ENCODE measurements at places on chromosomes 6 and 20.

DNA sequence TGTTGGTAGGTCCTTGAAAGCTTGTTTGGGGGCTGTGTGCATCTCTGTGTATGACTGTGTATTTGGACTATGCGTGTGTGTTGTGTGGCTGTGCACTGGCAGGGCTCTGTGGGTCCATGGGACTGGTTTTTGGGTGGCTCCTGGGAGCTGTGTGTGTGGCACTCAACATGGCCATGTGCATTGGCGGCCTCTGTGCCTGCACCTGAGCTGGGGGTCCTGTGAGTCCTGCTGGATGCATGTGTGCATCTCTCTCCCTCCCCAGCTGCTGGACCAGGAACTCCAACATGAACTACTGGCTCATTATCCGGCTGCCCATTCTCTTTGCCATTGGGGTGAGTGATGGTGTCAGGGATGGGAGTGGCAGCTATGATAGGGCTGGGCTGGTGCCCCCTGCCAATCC lies 30.1 kb downstream of the GLP1R start:
- DNase-seq: no peak

GRCh38 chr20:47581090-47581489 lies 79.4 kb downstream of the NCOA3 start:
- DNase-seq: no peak

DNA sequence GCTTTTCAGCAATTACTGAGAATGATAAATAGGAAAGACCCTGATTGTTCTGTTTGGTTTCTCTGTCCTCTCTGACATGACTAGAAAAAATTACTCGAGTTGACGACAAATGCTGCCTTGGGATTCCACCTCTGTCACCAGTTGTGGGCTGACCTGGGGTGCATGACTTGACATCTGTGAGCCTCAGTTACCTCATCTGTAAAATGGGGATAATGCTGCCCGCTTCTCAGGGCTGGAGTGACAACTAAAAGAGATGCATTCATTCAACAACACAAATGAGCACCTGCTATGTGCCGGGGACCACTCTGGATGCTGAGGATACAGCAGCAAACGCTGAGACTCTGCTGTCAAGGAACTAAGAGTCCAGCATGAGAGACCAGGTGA lies 94.8 kb downstream of the NFATC2 start:
- no peak for DNase-seq

- no peak for DNase-seq
These were observed 55.6 kb downstream of the CARMIL1 start for GRCh38 chr6:25334793-25335192.

GRCh38 chr6:75691012-75691411 lies 58.0 kb upstream of the MYO6 start:
- no peak for DNase-seq

GRCh38 chr6:162222521-162222920 lies 505.0 kb downstream of the PRKN start:
- no peak for DNase-seq

- DNase-seq: no peak
These were observed 34.9 kb upstream of the LOC128125822 start for GRCh38 chr6:63537201-63537958.

DNA sequence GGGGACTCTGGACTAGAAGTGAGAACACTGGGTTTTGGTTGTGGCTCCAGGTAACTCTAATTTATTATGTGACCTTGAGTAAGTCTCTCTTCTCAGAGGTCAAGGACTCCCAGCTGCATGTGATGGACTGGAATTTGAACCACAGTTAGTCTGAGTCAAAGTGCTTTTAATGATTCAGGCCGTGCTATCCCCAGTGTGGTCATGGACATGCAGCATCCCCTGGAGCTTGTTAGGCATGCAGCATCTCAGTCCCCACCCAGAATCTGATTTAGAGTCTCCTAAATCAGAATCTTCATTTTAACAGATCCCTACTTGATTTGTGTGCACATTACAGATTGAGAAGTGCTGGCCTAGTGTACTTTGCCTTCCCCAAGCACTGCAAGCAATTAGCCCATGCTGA lies 74.2 kb downstream of the TOX2 start:
- no peak for DNase-seq

GRCh38 chr6:151240036-151240685 lies 394 bp downstream of the AKAP12 start:
- DNase-seq: no peak

DNA sequence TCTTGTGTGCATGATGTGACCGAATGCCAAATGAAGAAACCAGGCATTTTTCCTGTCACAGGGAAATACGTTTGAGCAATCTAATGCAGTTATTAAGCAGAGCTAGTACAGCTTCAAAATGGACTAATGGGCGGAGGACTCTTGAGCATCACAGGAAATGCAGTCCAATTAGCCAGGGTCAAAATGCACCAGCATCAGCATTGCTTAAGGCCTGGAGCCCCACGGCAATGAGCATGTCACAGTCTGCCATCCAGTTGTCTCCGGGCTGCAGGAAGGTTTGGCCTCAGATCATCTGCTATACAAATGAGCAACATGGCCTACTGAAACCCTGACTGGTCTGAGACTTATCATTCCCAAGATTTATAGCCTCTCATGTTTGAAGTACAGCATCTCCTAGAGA lies 652.1 kb upstream of the SLC35B3 start:
- no peak for DNase-seq

DNA sequence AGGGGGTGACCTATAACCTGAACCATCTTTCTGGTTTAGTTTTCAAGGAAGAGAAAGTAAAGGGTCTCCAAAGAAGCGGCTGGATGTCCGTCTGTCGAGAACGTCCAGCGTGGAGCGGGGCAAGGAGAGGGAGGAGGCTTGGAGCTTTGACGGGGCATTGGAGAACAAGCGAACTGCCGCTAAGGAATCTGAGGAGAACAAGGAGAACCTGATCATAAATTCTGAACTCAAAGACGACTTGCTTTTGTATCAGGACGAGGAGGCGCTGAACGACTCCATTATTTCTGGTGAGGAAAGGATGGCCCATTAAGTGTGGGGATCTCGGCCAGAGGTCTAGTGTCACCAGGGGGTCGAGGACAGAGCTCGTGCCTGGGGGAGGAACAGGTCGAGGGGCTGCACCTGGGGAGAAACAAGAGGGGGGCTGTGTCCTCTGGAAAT lies 159.2 kb downstream of the SYCP2 start:
- no peak for DNase-seq

DNA sequence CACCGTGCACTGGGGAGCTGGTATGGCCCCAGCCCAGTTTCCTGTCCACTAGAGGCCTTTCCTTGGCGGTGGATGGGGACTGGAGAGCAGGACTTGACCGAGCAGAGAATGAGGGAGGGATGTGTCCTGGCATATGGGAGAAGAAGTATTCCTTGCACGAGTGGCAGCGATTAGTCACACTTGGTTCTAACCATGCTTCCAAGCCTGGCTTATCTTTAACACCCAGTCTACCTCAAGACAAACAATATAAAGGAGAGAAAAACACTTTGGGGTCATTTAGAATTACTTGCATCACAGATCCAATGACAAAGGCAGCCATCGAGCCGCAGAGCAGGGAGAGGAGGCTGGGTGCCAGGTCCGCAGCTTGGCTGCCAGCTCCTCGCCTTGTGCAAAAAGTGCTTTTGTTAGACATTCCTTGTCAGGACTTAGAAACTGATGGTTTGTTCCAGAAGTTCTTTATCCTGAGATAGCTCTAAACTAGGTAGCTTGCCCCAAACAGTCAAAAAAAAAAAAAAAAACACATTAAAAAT lies 214.9 kb upstream of the GMDS start:
- DNase-seq: no peak

DNA sequence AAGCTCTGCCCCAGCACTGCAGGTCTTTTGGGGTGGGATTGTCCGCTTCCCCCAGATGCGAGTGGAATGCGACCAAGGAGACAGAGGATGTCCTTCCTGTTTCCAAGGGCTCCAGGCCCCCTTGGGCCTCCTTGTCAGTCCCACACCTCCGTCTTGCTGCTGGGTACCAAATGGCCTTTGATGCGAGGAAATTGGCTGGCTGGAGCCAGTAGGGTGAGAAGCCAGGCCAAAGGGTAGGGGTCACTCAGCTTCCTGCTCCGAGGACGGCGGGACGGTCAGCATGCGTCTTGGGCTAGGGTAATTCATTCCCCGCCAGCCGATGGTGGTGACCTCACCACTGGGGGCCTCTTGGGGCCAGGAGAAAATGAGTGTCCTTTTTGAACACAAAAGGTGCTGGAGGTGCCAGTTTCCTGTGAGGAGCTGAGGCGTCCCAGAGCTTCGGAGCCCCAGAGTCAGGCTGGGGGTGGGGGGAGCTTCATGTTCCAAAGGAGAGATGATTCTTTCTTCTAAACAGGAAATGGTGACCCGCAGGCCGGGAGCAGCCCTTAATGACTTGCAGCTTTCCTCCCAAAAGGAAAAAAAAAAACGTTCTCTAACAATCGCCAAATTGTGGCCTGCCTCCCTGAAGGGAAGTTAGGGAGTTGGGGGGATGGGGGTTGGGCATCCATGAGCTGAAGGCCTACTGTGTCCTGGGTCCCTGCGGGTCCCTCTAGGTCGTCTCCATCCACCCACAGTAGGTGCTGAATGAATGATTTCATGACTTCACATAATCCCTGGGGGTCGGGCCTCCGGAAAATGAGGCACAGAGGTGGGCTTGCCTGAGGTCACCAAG lies 6.7 kb downstream of the SNAI1 start:
- no peak for DNase-seq

- DNase-seq: no peak
These were observed 871.6 kb upstream of the GJE1 start for GRCh38 chr6:141261016-141261671.

DNA sequence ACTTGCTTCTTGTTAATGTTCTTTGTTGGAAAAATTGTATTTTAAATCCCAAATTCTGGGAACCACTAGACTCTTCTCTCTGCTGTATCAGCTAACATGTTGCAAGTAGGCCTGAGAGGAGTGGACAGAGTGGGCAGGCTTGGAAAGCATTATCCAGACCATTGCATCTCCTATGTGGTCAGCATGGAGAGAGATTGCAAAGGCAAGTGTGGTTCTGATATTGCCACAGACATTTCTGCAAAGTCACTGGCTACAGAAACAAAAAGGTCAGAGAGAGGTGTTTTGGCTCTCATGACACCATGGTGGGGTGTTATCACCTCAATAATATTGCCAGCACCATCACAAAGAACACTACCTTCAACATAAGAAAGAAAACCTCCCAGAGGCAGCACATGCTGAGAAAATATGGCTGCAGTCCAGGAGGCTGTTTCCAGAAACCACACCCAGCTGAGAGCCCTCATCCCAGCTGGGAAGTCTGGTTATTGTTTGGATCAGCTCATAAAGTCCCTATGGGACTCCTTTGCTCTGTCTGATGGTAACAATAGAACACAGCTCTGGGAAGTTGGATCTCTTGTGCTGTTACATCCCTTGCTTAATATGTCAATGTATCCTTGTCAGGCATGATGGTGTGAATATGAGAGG lies 78.2 kb upstream of the TBX18 start:
- DNase-seq: no peak
